ENCODE measurements at places on chromosomes 11 and 22.

DNA sequence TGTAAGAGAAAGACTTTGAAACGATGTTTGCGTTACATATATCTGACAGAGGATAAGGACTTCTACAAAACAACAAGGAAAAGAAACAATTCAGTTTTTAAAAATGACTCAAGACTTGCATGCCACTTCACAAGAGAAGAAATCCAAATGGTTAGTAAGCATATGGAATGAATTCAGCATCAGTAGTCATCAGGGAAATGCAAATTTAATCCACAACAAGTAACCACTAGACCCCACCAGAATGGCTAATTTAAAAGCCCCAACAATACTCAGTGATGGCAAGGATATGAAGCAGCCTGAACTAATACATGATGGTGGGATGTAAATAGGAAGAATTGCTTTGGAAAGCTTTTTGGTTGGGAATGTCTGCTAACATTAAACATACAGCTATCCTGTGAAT, 142.6 kb downstream of the ATXN10 start:
- DNase-seq: no peak

GRCh38 chr11:23314162-23314561, 453.9 kb upstream of the CCDC179 start:
- no peak for DNase-seq

DNA sequence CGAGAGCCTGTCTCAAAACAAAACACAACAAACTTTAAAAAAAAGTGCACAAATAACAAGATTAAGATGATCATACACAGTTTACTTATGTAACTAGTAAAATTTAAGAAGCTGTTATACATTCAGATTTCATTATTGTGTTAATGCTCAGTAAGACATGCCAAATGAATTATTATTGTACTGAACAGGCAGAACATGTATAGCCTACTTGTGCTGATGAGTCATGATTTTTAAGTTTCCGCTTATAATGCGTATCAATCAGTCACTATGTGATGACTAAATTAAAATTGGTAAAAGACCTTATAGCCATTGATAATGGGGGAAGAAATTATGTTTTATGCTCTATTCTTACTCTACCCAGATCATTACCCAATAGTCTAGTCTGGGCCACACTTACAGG, 20.5 kb upstream of the EXPH5 start:
- no peak for DNase-seq

DNA sequence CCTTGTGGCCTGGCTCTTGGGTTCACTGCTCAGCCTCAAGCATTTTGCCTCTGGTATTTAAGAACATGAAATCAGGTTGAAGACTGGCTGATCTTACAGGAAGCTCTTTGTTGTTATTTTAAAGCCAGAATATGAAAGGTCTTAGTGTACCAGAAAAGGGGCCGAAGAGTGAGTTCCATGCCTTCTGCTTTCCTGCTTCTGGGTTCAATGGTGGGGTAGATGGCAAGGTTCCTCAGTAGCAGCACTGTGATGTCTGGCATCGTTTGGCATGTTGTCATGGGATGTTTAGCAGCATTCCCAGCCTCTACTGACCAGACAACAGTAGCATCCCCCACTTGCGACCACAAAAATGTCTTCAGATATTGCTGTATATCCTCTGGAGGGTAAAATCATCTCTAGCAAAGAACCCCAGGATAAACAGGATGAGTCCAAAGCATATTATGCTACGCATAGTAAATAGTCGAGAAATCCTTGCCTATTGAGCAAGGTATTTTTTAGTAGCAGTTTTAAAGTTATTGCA, 2.4 kb downstream of the VPS26B start:
- no peak for DNase-seq

DNA sequence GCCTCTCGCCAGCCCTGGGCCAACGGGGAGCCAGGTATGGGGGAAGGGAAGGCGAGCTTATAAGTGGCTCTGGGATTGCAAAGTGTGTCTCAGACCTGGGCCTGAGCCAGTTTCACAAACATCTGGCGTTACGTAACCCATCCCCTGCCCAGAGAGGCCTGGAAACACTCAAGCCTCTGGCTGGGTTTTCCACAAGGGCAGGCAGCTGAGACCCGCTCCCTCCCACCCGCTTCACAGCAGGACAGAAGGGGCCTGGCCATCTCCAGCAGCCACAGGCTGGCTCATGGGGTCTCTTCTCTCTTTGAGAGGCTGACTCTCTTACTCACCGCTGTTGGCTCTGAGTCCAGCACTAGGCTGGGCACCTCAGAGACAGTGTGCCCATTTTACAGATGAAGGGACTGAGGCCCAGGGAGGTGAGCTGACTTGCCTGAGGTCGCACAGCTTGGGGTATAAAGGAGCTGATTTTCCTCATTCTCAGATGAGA, 44.5 kb downstream of the TRIOBP start:
- DNase-seq: no peak

DNA sequence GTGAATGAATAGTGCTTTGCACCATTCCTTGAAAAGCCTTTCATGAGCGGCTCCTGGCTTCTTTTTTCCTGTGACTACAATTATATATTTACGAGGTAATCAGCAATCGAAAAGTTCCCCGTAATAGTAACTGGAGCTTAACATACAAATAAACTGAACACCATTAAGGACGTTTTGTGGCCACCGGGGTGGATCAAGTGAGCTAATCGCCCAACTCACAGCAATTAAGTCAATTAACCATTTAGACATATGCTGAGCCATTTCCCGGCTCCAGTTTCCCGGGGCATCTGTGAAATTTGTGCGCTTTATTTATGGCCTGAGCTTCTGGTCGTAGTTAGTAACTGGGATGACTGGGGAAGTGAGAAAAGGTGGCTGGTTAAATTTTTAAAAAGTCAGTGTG, 465.2 kb downstream of the MIAT start:
- DNase-seq: no peak

DNA sequence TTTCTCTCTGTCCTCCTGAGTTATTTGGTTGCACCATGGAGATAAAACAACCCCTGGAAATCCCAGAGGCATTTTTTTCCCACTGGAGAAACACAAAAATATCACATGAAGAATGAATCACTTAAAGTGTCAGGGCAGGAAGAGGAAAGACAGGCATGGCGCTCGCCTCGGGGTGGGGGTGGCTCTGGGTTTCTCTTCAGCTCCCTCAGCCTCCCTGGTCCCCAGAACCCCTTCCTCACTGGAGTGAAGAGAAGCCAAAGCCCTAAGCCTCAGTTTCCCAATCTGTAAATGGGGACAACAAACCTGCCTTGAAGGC, 938 bp downstream of the SHISAL1 start:
- no peak for DNase-seq

- no peak for DNase-seq
These were observed 3.6 kb downstream of the NEAT1 start for GRCh38 chr11:65425971-65426838.

DNA sequence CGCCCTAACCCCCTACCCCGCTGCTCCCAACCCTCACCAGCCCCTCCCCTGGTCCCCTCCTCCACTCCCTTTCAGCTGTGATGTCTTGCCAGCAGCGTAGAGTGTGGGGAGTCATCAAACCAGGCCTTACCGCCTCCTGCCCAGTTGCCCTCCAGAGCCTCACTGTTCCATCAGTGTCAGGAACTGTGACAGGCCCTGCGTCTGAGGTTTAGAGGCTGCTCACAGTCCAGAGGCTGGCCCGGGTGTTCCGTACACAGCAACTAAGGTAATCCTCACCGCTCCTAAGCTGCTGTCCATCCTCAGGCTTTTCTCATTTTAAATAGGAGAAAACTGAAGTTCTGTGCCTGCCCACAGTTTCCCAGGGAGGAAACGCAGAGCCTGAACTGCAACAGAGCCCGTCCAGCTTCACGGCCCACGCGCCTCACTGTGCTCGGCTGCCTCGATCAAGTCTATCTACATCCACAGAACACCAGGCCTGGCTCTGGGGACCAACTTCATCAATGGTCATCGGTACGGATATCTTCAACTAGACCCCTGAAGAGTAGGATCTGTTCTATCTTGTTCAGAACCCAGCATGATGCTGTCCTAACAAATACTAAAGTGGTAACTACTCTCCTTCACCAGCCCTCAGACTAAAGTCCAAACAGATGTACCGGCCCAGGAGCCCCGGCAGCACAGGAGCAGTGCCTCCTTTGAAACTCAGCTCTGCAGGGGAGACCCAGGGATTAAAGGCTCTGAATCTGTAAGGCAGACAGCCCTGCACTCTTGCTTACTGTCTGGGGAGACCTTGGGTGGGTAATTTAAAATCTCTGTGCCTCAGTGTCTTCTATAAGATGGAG, 10.3 kb downstream of the VPS37C start:
- no peak for DNase-seq

DNA sequence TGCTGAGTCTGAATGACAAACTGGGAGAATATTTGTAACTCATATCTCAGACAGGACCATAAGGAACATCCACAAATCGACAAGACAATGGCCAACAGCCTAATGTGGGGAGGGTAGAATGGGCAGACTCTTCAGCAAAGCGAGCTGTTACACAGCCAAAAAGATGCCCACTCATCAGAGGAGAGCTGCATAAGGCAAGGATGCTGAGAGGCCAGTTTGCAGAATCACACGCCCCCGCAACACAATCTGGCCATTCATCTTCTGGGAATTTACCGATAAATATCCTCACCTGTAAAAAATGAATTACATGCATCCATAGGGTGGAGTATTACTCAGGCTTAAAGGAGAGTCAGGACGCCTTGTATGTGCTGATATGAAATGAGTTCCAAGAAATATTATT, 57.5 kb upstream of the SLC22A12 start:
- no peak for DNase-seq

DNA sequence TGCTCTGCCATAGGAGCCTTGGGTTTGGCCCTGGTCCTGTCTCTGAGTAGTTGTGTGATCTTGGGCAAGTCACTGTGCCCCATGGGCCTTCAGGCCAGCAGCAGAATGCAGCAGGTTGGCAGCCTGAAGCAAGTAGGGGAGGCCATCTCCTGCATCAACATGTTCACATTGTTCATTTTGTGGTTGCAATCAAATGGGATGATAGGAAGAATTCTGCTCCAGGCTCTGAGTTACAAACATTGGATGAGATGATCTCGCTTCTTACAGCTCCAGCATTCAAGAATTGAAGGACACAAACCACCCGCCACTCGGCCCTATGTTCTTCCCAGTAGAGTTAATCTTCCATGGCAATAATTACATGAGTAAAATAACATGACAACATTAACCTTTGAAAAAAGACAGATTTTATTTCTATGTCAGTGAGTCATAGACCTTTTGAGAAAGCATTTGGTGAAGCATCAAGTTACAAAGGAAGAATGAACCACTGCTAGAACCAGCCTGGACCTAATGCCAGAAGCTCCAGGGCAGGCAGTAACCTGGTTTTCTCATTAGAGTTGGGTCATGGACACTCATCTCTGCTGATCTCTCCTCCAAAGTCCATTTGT, 308.3 kb upstream of the NCAM1 start:
- DNase-seq: no peak

- DNase-seq: no peak
These were observed 126.4 kb upstream of the FAT3 start for GRCh38 chr11:92098172-92098571.

- DNase-seq: no peak
These were observed 167.7 kb downstream of the CEP164 start for GRCh38 chr11:117495357-117495756.

DNA sequence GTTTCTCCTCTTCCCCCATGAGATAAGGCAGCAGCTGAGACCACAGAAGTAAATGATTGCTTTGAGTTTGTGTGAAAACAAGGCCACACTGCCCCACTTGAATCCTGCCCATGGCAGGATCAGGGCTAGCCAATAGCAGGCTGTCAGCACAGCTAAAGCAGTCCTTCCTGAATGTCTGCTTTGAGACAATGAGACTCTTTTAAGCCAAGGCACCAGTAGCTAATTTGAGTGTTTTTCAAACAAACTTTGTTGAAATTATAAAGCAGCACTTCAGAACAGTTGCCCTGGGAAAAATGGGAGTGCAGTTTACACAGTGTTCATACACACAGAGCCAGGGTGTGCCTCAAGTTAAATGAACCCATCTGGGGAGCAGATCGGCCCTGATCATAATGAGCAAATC, 103.5 kb upstream of the OR5AK2 start:
- DNase-seq: no peak

DNA sequence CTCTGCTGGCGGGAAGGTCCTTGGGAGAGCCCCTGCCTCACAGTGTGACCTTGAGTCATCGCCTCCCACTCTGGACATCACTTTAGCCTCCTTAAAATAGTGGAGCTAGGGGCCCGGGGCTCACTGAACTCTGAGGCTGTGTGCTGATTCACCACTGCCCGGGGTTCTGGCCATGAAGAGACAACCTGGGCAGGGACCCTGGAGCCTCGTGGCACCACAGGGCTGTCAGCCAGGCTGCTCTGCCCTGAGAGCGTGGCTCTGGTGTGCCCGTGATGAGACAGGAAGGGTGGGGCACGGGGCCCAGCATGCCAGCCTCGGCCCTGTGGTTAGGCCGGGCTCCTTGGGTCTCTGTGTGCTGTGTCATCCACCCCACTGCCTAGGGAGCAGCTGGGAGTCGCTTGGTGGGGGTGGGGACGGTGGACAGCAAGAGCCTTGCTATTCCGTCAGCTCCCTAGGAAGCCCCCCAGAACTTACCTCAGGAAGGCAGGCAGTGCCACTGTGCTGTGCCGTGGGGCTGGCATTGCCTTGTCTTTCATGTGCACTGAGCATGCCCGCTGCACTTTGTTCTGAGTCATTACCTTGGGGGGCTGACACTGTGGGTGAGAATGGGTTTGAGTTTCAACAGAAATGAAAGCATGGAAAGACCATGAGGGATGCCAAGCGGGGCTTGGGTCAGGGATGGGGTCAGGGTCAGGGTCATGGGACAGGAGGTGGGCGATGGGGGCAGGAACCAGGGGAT, 31.7 kb downstream of the TPCN2 start:
- DNase-seq: no peak

DNA sequence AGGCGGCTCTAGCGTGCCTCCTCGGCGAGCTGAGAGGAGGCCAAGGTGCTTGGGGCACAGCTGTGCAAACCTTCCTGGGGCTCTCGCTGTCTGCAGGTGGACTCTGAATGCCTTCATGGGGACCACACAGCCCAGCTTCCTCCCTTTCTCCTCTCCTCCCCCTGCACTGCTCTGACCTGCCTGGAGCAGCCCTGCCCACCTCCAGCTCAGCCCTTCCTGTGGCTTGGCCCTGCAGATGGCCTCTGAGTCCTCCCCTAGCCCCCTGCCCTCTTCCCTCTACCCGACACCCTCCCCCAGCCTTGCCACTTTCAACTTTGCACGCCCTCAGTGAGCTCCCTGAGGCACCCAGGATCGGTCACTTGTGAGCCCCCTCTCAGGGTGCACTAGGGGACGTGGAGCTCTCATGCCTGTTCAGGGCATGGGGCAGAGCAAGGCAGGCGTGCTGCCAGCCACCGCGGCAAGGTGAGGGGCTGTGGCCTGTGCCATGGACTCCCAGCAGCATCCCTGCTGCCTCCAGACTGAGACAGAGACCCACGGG, 31.4 kb downstream of the PPM1F start:
- no peak for DNase-seq

- DNase-seq: peak; percentile 57
These were observed 19.3 kb upstream of the FXYD2 start for GRCh38 chr11:117843666-117844484.

- no peak for DNase-seq
These were observed 264.5 kb downstream of the SOX6 start for GRCh38 chr11:16091862-16092261.
